ENCODE measurements at places on chromosomes 12 and 14.
A peak's percentile ranks its signal among the peaks of the same experiment; 100 is the strongest.

- no peak for DNase-seq
Measured at GRCh38 chr12:57465030-57465746, 5.6 kb downstream of the GLI1 start.

- DNase-seq = no peak
Measured at GRCh38 chr14:81231540-81231939, 10.8 kb upstream of the GTF2A1 start.

GRCh38 chr12:94427501-94428381, 31.9 kb downstream of the CEP83 start:
- DNase-seq = peak; percentile 52

- DNase-seq = no peak
Measured at GRCh38 chr14:98949051-98949450, 322.9 kb downstream of the BCL11B start.

DNA sequence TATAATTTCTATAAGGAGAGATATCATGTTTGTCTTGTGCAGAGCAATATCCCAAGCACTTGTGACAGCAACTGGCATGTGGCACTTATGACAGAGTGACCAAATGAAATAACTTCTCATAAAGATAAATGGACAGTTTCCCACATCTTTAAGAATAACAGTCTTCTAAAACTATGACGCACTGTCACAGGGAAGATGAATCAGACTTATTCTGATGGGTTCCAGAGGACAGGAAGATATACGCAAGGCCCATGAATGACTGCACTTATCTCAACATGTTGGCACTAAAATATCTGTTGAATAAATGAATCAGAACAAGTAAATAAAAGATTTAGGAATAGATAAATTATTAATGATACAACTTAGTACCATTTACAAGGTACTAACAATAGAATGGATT, 465.8 kb upstream of the SYT1 start:
- no peak for DNase-seq

- DNase-seq = no peak
Measured at GRCh38 chr12:98645572-98646067, 530 bp downstream of the APAF1 start.

DNA sequence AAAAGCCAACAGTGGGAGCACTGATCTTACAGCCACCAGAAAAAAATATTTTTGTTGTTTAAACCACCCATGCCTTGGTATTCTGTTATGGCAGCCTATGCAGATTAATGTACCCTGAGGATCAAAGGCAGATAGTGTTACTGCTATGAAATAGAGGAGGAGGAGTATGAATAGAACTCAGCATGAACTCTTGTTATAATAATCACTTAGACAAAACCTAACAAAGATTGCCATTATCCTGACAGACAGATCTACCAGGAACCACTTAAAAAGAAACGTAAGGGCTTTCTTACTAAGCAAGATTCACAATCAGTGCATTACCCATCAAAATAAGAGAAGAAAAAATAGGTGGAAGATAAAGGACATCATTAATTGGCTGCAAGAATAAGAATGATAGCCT, 558.3 kb downstream of the GALC start:
- no peak for DNase-seq

GRCh38 chr14:56821805-56822610, 11.7 kb upstream of the OTX2 start:
- no peak for DNase-seq

DNA sequence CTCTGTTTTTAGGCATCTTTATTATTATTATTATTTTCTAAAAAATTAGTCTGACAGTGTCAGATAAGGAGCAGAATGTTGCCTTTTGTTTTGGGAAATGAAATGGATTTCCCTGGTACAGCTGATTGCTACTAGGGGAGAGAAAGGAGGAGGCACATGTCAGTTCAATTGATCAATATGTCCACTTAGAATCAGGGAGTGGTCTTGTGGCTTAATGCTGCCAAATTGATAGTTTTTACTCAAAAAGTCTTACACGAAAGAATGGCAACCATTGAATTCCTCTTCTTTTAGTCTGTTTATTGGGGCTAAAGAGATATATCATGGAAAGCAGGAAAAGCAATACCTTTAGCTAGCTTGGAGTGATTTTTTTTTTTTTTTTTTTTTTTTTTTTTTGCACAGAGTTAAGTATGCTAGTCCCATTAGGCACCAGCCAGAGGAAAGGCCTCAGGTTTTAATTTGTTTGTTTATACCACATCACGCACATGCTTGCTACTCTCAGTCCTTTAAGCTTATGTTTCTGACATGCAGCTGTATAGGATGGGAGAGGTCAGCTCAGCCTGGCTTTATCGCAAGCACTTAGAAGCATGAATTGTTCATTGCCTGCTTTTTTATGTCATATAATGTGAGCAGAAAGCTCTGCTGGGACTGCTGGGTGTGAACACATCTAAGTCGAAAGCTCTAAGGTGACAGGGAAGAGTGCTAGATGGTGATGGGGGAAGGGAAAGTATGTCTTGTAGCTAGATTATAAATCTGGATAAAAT, 1.4 kb downstream of the AKAP6 start:
- DNase-seq = no peak

GRCh38 chr14:72921396-72921795, 4.9 kb upstream of the DCAF4 start:
- no peak for DNase-seq

GRCh38 chr12:52581481-52581880, 7.8 kb upstream of the KRT74 start:
- DNase-seq = no peak

DNA sequence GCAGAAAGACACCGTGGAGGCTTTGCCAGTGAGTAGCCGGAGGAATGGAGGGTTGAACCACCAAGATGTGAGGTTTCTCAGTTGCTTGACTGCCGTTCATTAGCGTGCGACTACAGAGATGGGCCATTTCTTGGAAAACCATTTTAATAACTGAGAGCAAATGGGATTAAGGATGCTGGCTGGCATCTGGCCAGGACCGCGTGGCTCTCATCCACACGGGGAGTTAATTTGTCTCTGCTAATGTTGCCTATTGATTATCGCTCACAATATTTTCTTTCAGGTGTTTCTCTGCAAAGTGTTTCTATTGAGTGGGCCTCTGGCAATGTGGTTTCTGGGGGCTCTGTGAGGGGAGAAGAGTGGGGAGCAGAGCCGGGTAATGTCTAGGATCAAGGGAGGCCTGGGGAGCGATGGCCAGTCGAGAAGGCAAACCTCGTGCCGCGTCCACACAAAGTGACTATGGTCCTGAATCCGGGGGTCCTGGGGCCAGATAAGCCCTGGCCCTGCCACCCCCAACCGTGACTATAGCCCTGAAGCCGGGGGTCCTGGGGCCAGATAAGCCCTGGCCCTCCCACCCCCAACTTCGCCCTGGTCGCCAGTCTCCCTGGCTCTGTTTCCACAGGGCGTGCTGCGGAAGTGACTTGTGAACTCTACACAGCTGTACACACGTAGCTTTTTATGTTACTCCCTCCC, 110.6 kb downstream of the PRMT8 start:
- DNase-seq = no peak

DNA sequence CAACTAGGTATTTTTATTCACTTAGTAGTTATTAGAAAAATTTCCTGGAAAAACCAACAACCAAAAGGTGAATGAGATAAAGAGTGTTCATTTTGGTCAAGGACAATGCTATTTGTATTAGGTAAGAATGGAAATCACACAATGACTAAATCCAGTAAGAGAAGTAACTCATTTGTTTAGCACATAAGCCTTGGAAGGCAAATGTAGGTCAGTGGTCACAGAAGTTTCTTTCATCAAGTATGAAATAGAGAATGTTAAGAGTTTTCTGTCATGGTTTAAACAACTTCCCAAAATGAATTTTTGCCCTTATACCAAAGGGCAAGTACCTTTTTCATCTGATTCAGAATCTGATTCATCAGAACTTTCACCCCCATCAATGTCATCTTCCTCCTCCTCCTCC, 101.7 kb downstream of the KIF21A start:
- no peak for DNase-seq

DNA sequence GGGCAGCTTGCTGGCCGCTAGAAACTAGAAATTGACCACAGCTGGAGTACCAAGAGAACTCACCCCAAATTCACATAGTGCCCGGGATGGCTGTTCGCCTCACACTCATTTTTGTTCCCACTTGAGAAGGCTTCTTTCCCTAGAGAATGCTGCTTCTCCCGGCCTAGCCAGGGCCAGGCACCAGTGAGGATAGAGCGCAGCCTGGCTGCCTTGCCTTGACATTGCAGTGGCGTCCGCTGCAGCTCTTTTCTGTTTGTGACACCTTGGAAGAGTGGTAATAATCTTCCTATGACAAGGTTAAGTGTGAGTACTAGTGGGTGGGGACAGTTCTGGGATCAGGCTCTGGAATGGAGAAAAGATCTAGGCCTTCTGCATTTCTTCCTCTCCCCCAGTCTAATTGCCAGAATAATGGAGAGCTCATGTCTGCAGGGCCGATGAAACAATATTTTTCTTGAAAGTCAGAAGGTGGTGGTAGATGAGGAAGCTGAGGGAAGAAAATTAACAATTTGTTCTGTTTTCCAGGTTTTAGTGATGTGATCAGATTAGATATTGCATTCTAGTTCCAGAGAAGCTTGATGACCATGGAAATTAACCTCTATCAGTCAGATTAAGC, 3.7 kb downstream of the TMEM253 start:
- DNase-seq = peak; percentile 88

DNA sequence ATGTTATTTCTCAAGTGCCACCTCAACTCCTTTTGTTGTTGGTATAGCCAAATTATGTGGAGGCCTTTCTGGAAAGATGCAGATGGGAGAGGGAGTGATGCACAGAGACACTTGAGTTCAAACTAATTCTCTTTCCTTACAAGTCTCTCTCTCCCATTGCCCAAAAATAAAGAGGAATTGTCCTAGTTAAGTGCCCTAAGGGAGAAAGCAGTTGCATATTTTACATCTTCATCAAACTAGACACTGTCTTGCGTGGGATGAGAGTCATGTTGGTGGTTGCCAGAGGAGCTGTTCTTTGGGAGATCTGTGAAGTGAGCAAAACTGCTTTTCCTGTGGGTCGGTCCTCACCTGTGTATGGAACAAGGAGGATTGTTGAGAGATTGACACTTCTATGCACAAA, 72.2 kb downstream of the EP400 start:
- no peak for DNase-seq

- DNase-seq = no peak
Measured at GRCh38 chr12:49013428-49013827, 5.1 kb downstream of the PRKAG1 start.

DNA sequence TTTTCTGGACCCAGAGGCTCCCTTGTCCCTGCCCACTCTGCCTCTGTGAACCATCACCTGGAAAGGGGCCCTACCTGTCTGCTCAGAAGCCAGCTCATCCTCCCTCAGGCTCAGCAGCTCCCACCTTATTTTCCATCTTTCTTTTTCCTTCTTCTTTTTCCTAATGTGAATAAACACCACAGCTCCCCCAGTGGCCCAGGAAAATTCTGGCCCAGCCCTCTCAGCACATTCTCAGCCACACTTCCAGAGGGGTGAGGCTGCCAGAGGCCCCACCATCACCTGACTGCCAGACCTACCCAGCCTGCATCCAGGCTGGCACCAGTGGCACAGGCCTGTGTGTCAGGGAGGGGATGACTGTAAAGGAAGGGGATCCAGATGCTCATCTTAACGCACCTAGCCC, 23.0 kb downstream of the ZFHX2 start:
- no peak for DNase-seq

- DNase-seq = no peak
Measured at GRCh38 chr12:106160915-106161314, 22.2 kb upstream of the NUAK1 start.

Measured in kidney (tissue), 22 donors.